ENCODE measurements at places on chromosomes 7 and 10.

DNA sequence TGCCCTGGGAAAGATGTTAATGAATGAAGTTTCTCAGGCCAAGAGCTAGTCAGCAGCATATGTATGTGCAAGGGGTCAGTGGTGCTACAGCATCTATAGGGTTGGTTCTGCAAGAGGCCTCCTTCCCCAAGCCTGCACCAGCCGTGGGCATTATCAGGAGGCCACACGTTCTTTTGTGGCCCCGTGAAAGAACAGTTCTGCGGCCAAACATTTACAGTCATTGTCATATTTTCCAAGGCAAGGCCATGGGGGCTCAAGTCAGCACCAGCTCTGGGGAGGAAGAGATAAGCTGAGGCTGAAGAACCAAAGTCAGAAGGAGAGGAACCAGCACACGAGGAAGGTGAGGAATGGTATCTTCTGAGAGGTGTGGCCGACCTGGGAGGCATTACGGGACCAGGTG, 54.4 kb upstream of the TMEM72 start:
- DNase-seq: no peak

GRCh38 chr7:100886142-100886935, 3.2 kb downstream of the UFSP1 start:
- no peak for DNase-seq

- no peak for DNase-seq
Observed at GRCh38 chr10:1381339-1381738, 325.2 kb downstream of the WDR37 start.

DNA sequence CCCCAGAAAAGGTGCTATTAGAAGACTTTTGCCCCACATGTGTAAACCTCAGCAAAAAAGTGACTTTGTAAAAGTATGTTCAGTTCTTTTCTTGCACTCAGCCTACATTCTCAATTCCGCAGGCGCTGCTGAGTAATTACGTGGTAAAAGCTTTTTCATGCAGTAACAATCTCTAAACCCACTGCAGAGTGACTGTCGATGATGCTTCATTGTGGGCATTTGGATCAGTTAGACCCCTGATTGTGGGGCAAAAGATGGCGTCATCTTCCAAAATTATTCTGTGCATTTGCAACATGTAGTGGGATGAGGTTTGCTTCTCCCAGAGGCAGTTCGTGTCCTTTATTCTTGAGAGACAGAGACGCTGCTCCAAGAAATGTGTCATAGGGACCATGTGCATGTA, 85.6 kb downstream of the PLPP4 start:
- no peak for DNase-seq

DNA sequence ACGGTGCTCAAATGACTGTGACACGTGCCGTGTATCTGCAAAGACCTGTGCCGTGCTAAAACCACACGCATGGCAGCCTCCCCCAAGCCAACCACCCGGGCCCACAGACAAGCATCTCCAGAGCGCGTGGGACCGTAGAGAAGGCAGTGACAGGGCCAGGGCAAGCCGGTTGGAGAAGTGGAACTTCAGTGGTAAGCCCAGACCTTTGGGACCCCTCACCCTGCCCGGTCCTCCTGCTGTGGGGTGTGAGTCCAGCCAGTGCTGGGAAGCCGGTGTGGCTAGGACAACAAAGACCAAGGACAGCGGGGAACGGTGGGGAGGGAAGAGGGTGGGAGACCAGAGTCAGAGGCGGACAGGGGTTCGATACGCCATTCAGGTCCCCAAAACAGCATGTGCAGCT, 476.2 kb downstream of the DNAJB6 start:
- DNase-seq: no peak

DNA sequence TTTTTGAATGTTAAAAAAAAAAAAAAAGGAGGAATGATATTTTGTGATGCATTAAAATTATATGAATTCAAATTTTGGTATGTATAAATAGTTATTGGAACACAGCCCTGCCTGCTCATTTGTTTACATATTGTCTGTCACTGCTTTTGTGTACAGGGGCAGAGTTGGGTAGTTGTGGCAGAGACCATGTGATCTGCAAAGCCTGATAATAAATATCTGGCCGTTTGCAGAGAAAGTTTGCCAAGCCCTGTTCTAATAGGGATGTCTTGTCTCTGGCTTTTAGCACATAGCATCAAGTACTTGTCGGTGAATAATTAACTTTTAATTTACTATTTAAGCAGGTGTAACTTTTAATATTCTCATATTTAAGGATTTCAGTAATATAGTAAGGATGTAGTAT, 19.8 kb downstream of the TSPAN13 start:
- DNase-seq: no peak

DNA sequence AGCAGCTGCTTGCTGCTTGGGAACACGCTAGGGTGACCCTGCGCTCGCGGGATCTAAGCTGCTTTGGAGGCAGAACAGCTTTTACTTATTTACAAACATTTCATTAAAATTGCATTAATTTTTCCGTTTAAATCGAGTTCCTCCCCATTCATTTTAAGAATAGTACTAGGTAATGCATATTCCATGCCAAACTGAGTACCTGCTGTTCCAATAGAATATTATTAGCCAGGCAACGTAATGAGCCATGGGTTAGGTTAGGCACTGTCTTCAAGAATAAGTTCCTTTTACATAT, 860 bp downstream of the EXOC6 start:
- DNase-seq: no peak

DNA sequence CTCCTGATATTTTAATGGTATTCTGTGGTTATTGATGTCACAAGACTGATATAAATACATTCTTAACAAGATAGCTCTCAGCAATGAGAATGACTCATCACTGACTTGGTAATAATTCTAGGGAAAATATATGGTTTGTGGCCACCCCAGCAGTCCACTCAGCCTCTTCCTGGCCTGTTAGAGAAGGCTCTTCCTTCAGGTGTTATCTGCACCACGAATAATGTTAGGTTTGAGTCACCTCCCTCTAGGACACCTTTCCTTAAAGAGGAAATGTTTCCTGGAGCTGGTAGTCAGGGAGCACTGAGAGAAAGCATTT, 163.3 kb downstream of the SVIL start:
- DNase-seq: no peak

Measured in stimulated activated CD8-positive, alpha-beta memory T cell treated with anti-CD3 and anti-CD28 coated beads, Interleukin-2, amount 100 ng/mL, for 1 hour (primary cell).